Effector CD4-positive, alpha-beta T cell (primary cell): ENCODE measurements at places on chromosomes 2 and 18.
A peak's percentile ranks its signal among the peaks of the same experiment; 100 is the strongest.

DNA sequence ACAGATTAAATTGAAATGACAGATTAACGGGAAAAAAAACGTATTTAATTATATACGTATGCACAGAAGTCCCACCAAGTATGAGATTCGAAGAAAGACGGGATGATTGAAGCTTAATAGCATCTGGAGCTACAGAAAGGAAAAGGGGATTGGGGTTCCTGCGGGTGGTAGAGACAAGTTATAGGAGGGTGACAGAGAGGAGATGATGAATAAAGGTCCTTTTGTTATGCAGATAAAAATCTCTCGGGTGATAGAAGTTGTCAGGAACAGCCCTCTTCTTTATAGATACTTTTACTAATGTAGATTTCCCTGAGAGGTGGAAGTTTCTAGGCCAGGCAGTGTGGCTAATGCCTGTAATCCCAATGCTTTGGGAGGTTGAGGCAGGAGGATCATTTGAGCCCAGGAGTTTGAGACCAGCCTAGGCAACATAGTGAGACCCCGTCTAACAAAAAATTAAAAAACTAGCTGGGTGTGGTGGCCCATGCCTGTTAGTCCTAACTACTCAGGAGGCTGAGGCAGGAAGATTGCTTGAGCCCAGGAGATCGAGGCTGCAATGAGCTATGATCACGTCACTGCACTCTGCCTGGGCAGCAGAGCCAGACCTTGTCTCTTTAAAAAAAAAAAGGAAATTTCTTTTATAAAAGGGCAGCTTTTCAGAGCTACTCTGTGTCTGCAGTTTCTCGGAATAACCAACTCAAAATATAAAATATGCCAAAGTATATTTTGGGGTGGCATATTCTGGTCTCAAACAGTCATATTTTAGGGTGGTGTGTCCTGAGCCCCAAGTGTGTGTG is 113.0 kb downstream of the STPG4 start:
- DNase-seq = no peak

DNA sequence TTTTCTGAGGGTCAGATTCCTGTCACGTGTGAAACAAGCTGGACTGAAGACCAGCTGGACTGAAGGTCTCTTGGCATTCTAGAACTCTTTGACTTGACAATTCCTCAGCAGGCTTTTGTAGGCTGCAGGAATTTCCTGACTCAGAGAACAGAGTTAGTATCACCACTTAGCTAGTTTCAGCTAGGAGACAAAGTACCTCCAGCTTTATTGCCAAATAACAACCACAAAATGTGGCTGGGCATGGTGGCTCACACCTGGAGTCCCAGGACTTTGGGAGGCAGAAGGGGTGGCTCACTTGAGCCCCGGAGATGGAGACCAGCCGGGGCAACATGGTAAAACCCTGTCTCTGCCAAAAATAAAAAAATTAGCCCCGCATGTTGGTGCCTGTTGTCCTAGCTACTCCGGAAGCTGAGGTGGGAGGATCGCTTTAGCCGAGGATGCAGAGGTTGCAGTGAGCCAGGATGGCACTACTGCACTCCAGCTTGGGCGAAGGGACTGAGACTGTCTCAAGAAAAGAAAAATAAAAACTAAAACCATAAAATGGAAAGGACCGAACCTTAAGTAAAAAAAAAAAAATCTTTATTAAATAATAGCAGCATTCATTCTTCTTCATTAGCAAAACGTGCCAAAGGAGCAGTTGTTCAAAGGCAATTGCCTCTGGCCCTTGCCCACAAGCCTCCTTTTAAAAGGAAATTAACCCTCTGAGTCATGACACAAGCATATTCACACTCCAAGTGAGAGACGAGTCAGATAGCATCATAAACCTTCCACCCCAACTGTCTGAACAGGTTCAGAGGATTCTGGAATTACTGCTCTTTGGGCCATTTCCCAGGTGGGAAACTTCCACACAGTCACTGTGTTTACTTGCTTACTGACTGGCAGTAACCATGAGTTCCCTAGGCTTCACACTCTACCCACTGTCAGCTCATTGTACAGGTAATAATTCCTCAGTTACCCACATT is 88.9 kb downstream of the MYL12B start:
- no peak for DNase-seq

- no peak for DNase-seq
Measured at GRCh38 chr18:9925369-9925768, 11.6 kb downstream of the VAPA start.

DNA sequence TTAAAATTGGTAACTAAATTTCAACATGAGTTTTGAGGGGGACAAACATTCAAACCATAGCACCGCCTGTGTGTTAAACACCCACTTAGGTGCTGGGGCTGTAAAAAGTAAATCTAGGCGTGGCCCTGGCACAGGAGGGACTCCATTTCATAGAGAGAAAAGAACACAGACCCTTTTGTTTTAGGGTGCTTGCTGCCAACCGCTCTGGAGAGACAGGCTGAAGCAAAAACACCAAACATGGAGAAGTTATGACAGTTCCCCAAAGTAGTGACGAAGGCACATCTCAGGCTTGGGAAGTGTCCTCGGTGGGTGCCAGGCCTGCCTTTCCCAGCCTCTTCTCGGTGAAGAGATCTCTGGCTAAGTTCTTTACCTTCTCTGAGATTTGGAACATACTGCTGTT is 5.1 kb downstream of the ACTG2 start:
- DNase-seq = no peak

DNA sequence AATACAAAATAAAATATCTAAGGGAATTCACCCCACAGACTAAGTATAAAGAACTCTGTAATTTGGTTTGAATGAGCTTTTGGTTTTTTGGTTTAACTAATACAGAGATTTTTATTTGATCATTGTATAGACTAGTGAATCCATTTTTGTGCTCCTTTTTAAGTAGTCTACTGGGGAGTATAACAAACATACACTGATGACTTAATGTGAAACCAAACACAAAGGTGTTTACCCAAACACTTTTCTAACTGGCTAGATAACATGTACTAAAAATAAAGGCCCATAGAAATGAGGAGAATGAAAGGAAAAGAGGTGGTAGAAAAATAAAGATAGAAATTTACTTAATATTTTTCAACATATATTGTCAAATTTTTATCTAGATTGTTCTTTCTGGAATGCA is 146.0 kb downstream of the NRXN1 start:
- no peak for DNase-seq

DNA sequence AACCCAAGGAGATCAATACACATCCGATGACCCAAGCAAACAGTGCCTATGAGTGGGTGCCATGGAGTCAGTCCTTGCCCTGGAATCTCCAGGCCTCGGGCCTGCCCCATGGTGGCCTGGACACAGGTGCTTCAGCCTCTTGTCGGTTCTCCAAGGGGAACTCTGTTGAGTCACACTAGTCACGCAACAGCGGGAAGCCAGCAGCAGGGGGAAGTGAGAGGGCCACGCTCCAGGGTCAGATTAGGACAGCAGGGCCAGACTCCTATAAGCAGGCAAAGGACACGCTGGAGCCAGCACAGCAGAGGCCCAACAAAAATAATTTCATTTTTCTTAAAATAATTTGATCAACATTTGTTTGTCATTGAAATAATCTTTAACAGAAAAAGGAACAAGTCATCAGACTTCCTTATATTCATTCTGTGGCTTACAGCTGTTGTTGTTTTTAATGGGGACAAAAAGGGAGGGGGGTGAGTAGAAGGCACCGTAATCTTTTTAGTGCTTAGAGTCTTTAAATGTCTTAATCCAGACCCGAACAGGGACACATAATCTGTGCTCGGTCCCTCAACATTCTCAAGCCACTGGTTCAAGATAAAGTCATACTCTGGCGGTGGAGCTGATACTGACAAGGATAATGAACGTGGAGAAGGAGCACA is 16.4 kb upstream of the ARMC9 start:
- DNase-seq = no peak

DNA sequence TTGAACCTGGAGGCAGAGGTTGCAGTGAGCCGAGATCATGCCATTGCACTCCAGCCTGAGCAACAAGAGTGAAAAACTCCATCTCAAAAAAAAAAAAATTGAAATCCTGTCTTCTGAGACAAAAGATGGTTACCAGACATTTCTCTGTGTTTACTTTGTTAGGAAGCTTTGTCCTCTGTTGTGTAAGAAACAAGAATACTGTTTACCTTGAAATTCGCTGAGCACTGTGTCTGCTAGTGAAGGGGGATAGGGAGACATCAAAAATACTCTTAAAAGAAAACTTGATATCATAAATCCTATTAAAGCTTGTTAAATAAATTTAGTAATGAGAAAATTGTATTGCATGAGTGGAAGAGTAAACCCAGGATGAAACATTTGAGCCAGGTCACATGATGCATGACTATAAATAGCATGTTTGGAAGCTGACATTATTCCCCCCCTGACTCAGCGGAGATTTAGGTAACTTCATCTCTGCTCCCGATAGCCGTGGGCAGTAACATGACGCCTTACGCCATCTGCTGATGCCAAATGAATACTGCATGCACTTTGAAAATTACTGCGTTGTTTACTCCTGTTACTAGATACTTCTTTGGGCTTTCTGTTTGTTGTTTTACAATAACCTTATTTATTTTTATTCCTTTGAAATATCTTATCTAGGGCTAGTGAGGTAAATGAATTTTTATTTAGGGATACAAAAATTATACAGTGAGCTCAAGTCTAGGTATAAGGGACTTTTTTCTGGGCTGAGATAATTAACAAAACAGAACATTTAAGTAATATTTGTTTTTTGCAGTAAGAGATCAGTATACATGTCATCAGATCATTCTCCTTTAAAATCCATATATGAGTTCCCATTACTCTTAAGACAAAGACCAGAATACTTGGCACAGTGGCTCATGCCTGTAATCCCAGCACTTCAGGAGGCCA is 134.9 kb downstream of the MAP3K20 start:
- peak; percentile 13 for DNase-seq

DNA sequence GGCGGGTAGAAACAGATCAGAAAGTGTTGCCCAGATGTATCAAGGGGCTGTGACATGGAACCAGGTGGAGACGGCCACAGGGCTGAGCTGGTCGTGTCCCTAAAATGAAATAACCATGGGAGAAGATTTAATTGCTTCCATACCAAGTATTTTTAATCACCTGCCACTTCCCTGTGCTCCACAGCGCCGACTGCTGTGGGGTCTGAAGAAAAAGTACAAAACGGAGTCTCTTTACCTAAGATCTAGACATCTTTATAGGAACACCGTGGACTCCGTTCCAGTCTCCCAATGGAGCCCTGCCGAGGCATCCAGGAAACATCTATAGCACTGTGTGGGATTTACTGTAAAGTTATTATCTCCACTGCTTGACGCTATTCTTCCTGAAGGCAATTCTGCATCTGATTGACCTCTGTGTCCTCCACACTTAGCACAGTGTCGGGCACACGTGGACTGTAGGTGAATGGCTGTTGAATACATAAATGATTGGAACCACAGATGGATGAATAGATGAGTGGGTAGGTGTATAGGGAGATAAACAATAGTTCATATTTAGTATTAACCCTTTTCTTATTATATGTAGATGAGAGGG is 21.6 kb upstream of the GYPC start:
- no peak for DNase-seq

DNA sequence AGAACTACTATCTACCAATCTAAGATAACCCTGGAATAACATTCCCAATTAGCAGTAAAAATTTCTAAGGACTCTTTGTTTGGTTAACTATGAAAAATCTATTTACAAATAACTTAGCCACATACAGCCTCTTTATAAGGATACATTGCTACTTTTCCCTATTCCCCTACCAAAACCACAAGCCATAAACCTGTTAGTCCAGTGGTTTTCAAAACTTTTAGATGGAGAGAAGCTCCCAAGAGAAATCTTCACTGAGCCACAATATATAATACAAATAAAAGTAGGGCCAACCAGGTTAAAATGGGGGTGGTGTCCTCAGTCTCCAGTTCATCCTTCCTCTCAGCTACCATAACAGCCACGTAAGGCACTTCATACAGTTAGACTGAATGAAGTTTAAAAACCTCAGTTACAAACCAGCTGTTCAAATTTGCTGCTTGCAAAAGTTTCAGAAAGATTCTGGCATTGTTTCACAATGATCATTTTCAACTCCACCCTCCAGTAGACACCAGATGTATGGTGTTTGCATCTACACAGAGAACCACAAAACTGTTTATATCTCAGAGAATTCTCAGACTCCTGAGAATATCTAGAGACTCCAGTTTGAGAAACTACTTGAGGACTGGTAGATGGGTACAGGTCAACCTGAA is 26.0 kb downstream of the SOS1 start:
- DNase-seq = no peak

GRCh38 chr18:32937597-32937996 is 164.8 kb upstream of the KLHL14 start:
- no peak for DNase-seq

DNA sequence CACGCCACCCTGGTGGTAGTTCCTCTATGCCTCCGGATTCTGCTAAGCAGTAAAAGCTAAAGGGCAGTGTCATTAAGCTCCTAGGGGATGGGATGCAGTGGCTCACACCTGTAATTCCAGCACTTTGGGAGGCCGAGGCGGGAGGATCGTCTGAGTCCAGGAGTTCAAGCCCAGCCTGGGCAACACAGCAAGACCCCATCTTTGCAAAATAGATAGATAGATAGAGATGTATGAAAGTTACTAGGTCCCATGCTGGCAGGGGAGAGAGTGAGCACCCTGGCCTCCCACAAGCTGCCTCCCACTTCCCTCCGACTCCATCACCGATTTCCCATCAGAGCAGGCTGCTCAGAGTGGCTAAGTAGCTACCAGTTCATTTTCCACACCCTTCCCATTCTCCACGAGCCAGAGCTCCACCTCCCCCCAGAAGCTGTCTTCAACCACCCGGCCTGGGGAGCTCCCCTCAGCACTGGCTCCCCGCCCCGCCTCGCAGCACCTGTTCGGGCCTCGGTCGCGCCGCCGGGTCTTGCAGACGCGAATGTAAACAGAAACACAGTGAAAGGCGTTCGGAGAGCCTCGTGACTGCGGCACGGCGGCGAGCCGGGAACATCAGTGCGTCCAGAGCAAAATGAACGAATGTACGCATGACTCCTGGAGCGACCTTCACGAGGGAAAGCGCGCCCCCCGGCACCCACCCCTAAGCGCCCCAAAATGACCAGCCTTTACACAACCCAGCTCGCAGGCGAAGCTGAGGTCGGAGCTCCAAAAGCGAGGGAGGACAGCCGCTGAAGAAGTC is 598 bp upstream of the CEP68 start:
- DNase-seq = peak; percentile 64

GRCh38 chr2:29295845-29296244 is 180.6 kb downstream of the CLIP4 start:
- no peak for DNase-seq
